ENCODE measurements at places on chromosomes 11 and 22.

- no peak for DNase-seq
Observed at GRCh38 chr11:10694486-10695239, 1.1 kb upstream of the IRAG1 start.

DNA sequence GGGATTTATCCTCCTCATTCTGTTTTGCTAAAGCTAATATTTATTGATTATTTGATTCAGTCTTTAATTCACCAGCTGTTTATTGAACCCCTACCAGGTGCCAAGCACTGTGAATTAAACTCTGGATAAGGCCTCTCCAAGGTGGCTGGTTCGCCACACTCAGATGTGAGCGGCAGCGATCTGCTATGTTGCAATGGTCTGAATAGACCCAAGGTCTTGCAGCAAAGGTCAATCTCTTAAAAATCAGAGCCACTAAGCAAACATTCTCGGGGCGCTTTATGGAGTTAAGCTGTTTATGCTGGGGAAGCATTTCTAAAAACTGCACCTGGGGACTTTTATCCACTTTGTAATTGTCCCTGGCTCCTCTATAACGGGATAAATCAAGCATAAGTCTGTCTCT is 10.5 kb upstream of the TSPAN18 start:
- DNase-seq = no peak

DNA sequence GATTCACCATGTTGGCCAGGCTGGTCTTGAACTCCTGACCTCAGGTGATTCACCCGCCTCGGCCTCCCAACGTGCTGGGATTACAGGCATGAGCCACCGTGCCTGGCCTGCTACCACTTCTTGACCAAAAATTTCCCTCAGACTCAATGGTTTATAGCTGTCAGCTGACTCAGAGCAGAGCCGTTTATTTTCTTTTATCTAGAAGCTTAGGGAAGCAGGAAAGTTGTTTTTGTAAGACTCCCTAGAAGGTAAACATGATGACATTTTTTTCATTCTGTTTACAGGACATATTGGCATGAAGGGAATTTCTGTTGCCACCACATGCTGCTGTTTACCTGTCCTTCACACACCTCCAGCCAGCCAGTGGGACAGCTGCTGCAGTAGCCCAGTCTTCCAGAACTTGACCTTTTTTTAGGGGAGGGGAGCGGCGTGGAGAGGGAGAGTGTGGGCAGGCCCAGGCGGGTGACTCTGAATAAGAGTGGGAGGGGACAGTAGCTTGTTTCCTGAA is 56.1 kb upstream of the PTPRJ start:
- no peak for DNase-seq

- no peak for DNase-seq
Observed at GRCh38 chr11:87116185-87116584, 78.5 kb downstream of the TMEM135 start.

DNA sequence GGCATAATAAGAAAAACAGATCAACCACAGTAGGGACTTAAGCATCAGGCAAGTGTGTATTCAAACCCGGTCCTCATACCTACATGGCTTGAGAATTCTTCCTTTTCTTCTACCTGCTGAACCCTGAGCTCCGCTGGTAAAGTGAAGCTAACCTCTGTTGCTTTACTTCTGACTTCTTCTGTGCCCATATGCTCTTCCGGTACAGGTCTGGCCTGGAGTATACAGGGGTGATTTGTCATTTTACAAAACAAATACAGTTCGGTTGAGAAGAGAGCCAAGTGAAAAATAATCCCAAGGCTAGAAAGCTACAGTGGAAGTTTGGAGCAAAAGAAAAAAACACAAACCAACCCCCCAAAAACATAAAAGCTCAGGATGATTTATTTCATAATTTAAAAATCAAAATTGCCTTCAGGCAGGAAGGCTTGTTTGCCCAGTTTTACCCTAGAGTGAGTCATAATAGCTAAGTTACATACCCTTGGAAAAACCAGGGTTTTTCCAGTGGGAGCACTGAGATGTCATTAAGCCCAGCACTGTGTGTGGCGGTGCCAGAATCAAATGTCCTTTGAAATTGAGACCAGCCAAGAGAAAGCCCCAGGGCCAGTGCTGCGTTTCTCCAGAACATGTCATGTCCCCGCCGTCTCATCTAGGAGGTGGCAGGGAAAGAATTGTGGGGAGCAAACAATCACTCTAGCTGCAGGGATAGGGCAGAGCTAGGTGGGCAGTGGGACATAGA is 305.5 kb upstream of the ISX start:
- DNase-seq = no peak

- no peak for DNase-seq
Observed at GRCh38 chr22:44760476-44760875, 8.1 kb downstream of the ARHGAP8 start.

GRCh38 chr11:93028960-93029522 is 59.6 kb downstream of the MTNR1B start:
- no peak for DNase-seq

GRCh38 chr22:40808018-40808841 is 10.9 kb downstream of the SLC25A17 start:
- DNase-seq = no peak

GRCh38 chr11:68287419-68287818 is 15.6 kb upstream of the C11orf24 start:
- DNase-seq = no peak

DNA sequence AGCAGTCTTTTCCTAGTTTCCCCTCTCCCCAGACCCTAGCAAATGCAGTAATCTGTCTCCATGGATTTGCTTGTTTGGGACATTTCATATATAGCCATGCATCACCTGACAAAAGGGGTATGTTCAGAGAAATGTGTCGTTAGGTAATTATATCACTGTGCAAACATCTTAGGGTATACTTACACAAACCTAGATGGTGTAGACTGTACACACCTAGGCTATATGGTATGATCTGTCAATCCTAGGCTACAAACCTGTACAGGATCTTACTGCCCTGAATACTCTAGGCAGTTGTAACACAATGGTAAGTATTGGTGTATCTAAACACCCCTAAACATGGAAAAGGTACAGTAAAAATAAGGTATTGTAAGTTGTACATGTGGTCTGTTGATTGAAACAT is 23.8 kb downstream of the QSER1 start:
- DNase-seq = no peak

GRCh38 chr11:74492084-74492483 is 1.4 kb downstream of the LIPT2 start:
- DNase-seq = no peak

GRCh38 chr11:117016747-117017146 is 81.5 kb downstream of the SIK3 start:
- no peak for DNase-seq

Measured in stimulated activated CD4-positive, alpha-beta T cell treated with anti-CD3 and anti-CD28 coated beads, Interleukin-4, amount 100 ng/mL, for 48 hours (primary cell).